Activated CD8-positive, alpha-beta memory T cell treated with anti-CD3 and anti-CD28 coated beads for 48 hours (primary cell): ENCODE measurements at places on chromosomes 3 and 15.

DNA sequence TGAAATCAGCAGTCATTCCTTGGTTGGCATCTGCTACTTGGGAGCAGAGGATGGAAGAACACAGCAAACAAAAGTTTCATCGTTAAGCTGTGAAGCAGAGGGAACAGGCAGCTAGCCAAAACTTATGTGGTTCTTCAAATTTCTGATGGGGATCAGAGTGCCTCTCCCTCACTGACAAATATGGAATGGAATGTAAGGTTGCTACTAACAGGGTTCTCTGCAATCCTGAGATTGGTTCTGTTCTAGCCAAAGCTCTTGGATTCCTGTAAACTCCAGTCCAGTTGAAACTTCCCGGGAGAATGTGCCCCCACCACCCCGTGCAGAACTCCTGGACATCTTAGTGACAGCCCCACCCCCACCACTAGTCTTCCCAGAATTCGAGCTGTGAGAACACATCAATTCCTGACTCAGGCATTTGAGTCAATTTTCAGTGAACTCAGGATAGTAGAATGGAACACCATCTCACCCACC lies 55.9 kb upstream of the PHLDB2 start:
- DNase-seq: no peak

- DNase-seq: no peak
Observed at GRCh38 chr3:23873941-23874340, 42.8 kb downstream of the NKIRAS1 start.

GRCh38 chr3:161796780-161797179 lies 300.2 kb downstream of the OTOL1 start:
- no peak for DNase-seq

GRCh38 chr3:61674596-61674995 lies 113.2 kb downstream of the PTPRG start:
- DNase-seq: no peak

DNA sequence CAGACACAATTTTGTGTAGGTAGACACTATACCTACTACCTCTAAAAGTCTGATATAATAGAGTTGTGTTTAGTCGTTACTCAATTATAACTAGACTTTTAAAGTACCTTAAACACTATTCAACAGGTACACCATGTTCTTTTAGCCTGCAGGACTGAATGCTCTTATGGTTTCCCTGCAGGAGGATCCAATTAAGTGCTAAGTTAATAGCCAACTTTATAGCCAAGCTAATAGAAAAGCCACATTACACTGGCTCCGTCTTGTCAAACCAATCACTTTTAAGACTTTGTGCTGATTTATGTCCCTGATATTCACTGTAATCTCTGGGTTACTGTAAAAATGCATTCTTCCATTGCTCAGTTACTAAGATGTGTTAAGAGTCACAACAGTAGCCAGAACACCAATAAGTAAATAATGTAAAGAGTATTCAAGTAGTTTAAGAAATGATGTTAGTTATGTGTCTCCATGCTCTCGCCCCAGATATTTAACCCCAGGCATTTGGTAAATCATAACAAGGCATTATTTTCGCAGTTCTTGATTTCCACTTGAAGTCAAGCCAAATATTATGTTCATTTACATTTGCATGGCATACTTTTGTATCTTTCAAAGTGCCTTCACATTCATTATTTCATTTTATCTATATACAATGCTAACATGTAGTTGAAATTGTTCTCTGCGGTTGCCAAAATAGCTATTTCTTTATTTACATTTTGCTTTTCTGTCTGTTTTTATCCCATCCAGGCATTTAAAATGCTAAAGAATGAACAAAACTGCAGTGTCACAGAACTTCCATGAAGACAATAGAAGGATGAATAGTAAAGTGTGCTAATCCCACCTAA lies 42.7 kb upstream of the AP4E1 start:
- DNase-seq: no peak

DNA sequence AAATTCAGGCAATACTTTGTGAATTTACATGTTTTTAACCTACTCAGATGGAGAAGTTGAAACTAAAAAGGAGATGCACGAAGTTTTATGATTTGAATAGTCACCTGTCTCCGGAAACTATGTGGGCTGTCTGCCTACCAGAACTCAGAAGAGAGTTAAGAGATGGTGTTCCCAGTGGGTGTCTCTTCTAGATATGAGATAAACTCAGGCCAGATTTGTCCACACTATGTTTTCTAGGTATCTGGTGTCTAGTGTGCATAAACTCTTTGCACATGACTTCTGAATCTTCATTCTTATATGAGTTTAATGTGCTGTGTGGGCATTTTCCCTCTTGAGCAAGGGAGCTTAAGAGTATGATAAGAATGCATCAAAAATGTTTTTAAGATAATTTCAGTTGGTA lies 222.8 kb downstream of the FOXP1 start:
- DNase-seq: no peak

DNA sequence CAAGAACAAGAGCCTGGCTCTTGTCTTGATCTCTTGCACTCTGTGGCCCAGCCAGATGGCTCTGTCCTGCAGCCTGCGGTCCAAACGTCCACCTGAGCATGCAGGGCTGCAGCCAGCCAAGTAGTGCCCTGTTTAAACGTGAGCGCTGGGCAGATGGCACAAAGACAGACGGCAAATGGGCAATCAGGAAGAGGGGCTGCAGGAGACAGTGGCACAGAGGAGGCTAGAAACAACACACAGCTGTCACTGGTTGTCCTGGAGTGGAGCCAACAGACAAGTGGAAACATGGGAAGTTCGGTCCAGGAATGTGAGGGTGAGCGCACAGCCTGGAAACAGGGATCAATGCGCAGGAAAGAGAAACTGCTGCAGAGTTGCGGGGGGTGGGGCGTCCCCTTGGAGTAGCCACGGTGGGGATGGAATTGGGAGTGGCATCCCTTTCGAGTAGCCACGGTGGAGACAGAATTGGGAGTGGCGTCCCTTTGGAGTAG lies 10.7 kb upstream of the ZXDC start:
- DNase-seq: no peak

DNA sequence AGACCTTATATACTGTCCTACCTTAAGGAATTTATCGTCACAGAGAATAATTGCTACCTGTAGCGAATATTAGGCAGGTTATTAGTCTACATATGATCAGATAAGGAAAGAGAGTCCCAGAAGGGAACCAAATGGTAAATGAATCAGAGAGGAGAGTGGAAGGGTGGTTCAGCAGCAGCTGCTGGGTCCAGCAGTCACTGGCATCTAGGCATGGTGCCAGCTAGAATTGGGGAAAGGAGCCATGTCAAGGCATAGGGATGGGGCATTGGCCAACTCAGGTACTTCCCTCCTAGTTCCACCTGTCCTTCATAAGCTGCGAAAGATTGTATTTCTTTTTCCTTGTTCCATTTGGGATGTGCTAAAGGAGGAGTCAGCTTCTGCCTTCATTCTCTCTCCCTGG lies 23.4 kb downstream of the HACD3 start:
- DNase-seq: no peak

DNA sequence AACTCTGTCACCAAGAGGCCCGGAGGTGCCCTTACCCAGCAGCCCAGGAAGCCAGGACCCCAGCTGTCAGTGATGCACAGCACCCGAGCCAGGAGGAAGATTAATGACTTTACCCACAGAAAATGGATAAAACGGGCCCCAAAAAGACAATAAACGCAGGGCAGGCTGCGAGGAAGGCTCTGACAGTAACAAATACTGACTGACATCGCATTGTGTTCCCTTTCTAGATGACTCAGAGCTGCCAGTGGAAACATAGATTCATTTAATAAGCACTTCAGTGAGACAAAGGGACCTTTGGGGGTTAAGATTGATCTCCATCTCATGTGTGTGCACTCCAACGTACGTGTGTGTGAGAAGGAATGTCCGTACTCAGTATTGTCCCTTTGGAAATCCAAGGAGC lies 225.3 kb upstream of the PPP2R3A start:
- no peak for DNase-seq

DNA sequence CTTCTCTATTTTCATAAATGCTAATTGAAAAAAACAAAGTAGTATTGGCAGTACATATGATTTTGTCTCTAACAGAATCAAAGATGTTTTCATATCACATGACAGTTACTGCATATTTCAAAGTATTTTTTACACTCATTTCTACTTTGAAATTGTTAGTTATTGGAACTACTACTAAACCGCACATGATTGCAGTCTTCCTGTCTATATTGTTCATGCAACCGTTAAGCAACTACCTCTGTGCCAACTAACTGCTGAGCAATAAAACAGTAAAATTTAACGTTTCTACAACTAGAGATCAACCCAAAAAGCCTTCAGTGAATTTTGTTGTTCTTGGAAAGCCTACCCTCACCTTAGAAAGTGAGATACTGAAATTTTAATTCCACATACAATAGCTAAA lies 64.2 kb downstream of the DMXL2 start:
- no peak for DNase-seq

DNA sequence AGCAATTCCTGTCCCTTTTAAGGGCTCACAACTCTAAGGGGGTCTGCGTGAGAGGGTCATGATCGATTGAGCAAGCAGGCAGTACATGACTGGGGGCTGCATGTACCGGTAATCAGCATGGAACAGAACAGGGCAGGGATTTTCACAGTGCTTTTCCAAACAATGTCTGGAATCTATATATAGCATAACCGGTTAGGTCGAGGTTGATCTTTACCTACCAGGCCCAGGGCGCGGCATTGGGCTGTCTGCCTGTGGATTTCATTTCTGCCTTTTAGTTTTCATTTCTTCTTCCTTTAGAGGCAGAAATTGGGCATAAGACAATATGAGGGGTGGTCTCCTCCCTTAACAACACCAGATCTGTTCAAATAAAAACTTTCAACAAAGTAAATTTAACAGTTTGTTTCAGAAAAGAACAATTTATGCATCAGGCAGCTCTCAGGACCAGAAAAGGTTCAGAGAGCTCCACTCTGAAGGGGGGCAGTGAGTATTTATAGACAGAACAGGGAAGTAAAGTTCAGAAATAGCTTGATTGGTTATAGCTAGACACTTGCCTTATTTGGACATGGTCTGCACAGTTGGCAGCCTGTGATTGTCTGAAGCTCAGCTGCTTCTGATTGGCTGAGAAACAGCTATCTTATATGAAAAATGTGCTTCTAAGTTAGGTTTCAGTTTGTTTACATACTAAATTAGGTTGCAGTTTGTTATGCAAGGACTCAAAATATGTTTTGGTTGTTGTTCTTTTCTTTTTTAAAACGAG lies 17.2 kb upstream of the B4GALT4 start:
- DNase-seq: no peak

GRCh38 chr15:50138391-50138790 lies 19.4 kb upstream of the ATP8B4 start:
- DNase-seq: no peak

DNA sequence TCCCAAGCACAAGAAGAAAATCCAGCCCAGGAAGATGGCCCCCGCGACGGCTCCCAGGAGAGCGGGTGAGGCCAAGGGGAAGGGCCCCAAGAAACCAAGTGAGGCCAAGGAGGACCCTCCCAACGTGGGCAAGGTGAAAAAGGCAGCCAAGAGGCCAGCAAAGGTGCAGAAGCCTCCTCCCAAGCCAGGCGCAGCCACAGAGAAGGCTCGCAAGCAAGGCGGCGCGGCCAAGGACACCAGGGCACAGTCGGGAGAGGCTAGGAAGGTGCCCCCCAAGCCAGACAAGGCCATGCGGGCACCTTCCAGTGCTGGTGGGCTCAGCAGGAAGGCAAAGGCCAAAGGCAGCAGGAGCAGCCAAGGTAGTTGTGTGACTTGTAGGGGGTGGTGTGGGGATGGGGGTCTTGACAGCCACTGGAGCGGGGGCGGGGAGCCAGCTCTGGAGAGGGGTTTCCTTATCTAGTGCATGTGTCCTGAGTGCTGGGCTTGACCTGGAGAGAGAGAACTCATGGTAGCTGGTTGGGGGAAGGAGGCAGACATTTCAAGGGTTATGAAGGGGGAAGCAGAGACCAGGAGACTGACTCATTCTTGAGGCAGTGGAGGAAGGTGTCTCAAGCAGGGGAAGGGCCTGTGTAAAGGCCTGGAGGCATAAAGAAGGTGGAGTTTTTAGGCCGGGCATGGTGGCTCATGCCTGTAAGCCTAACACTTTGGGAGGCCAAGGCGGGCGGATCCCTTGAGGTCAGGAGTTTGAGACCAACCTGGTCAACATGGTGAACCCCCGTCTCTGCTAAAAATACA lies 6.2 kb downstream of the H1-8 start:
- no peak for DNase-seq

DNA sequence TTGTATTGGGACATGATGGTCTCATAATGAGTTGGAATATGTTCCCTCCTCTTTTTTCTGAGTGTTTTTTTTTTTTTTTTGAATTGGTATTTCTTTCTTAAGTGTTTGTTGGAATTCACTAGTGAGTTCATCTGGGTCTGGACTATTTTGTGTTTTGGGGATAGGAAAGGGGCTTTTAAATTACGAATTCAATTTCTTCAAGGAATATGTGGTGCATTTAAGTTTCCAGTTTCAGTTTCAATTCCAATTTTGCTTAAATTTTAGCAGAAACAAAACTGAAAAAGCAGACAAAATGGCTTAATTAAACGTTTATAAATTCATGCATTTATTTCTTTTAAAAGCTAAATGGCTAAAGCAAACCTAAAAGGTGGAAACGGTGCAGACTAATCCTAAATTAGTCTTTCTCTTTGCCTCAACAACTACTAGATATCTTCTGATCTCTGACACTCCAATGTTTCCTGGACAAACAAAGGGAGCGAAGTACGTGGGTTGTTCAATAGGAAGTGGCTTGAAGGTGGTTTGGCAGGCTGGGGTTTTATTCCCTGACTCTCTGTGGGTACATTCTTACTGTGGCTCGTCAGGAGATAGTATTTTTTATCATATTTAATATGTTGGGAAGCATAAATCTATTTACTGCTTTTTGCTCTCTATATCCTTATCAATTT lies 50.0 kb upstream of the CORO2B start:
- no peak for DNase-seq

DNA sequence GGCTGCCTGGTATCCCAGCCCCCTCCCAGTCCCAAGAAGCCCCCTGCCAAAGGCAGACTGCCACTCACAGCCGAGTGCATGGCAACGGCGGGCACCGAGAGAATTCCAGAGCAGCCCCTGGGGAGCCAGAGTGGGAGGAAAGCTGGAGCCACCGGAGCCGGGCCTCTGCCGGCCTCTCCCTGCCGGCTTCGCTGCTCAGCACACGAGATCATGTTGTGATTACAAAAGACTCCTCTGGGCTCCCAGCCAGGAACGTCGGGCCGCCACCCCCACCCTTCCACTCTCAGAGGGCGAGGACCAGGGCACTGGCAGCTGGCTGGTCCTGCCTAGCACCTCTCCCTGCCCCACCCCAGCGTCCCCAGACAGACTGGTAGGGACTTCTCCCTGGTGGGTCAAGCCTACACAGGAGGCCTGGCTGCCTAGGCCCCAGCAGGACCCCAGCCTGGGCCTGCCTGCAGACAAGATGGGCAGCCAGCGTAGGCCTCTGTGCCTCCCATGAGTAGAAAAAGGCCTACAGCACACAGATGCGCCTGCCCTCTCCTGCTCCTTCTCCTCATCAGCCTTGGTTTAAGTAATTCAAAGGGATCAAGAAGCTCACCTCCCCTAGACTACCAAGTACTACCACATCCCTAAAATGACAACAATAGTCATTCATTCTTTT lies at the start of gene CCDC9B:
TSS of gene CCDC9B (minus strand) at position 200 of the 661 bp plus-strand sequence. CDS start at position 80, 120 bp downstream.
- DNase-seq: no peak

DNA sequence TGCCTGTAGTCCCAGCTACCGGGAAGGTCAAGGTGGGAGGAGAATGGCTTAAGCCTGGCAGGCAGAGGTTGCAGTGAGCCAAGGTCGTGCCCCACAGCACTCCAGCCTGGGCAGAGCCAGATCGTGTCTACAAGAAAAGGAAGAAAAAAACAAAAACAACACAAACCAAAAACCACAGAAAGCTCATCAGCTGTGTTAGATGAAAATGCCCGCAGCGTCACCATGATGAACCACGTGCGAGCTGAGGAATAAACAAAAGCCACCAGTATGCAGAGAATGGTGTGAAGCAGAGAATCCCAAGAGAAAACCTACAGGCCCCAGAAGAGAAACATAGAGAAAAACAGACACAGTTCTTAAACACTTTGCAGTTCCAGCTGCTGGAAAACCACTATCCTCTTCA lies 19.7 kb upstream of the TM4SF19 start:
- no peak for DNase-seq
